Stimulated activated CD4-positive, alpha-beta T cell treated with anti-CD3 and anti-CD28 coated beads, Interleukin-15, amount 100 ng/mL, for 24 hours (primary cell): ENCODE measurements at places on chromosomes 1 and 21.

DNA sequence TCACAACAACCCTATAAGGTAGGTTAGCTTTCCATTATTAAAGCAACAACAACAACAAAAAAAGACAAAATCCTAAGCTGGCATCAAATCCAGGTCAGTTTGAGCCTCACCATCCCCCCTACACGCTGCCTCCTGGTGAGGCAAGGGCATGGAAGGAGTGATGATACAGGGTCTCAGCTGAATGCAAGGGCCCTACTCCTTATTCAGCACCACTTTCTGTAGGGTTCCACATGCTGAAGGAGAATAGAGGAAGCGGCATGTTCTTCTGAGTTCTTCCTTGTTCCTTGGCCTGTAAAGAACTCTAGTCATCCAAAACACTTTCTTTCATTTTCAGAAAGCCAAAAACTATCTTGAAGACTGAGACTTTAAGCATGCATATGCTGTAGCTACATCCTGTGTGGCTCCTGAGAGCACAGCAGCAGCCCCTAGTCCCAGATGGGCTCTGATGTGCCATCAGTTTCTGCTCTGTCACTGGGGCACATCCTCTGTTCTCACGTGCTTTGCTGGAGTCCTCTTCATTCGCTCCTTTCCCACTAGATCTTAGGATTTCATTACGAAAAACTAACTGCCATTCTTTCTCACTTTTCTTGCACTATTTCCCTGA is 6.2 kb downstream of the ILDR2 start:
- DNase-seq: no peak

DNA sequence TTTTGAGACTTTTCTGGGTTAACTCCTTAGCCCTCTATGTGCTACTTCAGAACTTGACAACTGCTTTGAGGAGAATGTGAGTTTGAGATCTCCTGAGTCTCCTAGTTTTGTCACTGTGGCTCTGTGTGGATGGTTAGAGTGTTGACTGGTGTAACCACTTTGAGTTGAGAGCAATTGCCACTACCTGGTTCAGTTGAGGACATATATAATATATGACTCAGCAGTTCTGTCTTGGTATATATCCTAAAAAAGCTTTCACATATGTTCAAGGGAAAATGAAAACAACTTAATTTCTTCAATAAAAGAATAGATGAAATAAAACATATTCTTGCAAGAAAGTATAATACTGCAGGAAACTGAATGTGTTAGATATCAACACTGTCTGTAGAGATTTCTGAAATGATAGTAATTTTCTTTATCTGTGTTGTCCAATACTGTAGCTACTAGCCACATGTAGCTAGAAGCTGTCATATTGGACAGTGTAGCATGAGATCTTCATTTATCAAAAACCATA is 96.7 kb upstream of the QSOX1 start:
- no peak for DNase-seq

- no peak for DNase-seq
These were observed 61.9 kb downstream of the TBCE start for GRCh38 chr1:235429143-235429542.

- no peak for DNase-seq
These were observed 4.5 kb downstream of the ADPRS start for GRCh38 chr1:36093226-36093625.

- no peak for DNase-seq
These were observed 696 bp upstream of the CTBS start for GRCh38 chr1:84574936-84575335.

GRCh38 chr1:31559715-31560114 is 16.6 kb upstream of the TINAGL1 start:
- no peak for DNase-seq

- DNase-seq: no peak
These were observed 264.0 kb downstream of the ADGRL2 start for GRCh38 chr1:82064691-82065090.

DNA sequence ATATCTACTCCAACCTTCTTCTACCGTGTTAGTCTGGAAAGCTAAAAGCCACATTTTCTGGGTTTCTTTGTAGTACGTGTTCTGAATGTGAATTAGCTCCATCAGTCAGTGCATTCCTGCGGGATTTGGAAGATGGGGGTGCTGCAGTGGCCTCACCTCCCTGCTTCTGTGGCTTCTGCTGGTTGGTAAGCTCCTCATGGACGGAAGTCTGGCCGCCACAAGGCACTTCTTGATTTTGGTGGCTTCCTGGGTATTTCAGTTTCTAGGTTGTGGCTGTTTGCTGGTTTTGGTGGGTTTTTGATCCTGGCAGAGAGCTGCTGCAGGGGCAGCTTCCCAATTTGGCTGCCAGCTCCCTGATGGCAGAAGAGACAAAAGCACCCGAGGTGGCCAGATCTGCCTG is 20.9 kb upstream of the TACSTD2 start:
- no peak for DNase-seq

GRCh38 chr1:20921285-20921684 is 134.2 kb upstream of the HP1BP3 start:
- no peak for DNase-seq

- DNase-seq: no peak
These were observed 12.0 kb upstream of the PRDM15 start for GRCh38 chr21:41891132-41891531.

DNA sequence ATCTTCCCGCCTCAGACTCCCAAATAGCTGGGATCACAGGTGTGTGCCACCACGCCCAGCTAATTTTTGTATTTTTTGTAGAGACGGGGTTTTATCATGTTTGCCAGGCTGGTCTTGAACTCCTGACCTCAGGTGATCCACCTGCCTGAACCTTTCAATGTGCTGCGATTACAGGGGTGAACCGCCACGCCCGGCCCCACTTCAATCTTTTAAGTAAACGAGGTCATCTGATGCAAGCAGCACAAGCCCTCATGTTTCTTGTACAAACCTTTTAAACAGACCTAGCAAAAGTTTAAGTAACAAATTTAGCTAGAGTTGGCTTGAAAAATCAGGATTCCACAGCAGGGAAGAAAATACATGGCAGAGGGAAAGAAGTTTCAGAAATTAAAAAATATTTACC is 21.2 kb upstream of the USP1 start:
- DNase-seq: no peak

- DNase-seq: no peak
These were observed 66.7 kb downstream of the SLC45A1 start for GRCh38 chr1:8384577-8384976.

GRCh38 chr1:27504588-27505419 is 14.8 kb upstream of the WASF2 start:
- no peak for DNase-seq

- DNase-seq: no peak
These were observed 2.5 kb upstream of the MYBPH start for GRCh38 chr1:203178083-203178482.

DNA sequence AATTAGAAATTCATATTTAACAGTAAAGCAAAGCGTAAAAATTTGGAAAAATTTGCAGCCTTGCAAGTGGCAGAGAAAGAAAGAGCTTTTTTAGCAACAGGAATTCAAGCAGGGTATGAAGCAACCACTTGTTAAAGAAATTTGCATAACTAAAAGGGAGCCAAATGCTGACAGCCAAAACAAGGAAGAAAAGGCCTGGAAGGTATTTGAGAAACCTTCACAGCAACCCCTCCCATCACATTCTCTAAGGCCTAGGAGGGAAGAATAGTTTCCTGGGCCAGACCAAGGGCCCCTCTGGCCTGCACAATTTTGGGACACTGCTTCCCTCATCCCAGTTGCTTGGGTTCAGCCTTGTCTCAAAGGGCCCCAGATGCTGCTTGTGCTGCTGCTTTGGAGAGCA is 672.4 kb upstream of the TMPRSS15 start:
- no peak for DNase-seq

DNA sequence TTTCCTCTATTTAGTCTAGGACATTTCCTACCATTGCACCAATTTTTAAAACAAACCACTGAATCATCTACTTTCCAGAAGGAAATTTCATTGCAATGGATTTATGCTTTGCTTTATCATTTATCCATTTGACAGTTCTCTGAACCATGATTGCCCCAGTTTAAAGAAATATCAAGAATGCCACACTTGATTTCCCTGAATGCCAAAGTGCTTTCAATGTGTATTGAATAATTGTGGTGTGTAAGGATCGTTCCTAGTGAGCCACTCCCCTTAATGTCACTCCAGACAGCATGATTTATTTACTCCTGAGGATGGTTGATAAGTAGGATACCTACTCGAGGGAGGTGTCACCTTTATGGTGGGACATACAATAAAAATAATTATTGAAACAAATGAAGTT is 169.6 kb downstream of the RYR2 start:
- DNase-seq: no peak

DNA sequence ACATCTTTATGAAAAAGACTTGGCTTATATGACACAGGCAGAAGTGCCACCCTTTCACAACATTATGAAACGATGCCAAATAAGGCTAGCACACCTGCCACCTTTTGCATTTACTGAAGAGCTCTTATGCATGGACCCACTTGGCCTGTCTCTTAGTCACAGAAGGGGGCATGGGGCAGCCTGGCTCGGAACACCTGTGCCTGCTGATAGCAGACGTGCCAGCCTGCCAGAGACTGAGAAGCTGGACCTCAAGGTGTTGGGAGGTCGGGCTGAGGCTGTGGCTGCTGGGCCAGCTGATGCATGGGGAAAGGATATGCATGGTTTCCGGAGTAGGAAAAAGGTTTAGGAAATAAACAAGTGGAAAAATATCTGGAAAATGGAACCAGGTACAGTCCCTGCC is 21.5 kb downstream of the RCAN1 start:
- no peak for DNase-seq

- no peak for DNase-seq
These were observed 19.4 kb downstream of the CLIC6 start for GRCh38 chr21:34688145-34688544.

- no peak for DNase-seq
These were observed 170.1 kb downstream of the SIPA1L2 start for GRCh38 chr1:232459826-232460225.

- no peak for DNase-seq
These were observed 91.5 kb upstream of the TLR5 start for GRCh38 chr1:223234534-223234933.

DNA sequence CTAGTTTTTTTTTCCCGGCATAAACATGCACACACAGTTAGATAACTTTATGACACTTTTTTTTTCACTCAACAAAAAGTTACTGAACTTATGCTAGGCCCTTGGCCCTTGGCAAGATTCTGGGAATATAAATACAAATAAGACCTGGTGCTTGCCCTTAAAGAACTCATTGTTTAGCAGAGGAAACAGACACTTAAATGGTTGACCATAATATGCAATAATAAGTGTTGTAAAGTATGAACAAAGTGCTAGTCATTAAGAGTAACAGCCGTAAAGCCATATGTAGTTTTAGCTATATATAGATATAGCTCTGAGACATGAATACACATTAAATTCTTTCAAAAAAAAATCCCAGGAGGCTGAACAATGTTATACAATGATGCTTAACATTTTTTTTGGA is 198.3 kb downstream of the CYYR1 start:
- no peak for DNase-seq

GRCh38 chr1:161722406-161722805 is 1.1 kb downstream of the FCRLB start:
- DNase-seq: no peak

DNA sequence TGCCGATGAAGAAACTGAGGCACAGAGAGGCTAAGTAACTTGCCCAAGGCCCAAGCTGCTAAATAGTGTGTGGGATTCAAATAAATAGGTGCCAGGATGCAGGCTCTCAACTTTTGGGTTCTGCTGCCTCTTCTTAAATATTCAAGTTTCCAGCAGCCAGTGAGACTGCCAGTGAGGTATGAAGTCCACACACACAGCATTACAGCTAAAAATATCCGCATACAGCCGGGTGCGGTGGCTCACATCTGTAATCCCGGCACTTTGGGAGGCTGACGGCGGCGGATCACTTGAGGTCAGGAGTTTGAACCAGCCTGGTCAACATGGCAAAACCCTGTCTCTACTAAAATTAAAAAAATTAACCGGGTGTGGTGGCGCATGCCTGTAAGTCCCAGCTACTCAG is 78.4 kb upstream of the DIRAS3 start:
- DNase-seq: no peak

DNA sequence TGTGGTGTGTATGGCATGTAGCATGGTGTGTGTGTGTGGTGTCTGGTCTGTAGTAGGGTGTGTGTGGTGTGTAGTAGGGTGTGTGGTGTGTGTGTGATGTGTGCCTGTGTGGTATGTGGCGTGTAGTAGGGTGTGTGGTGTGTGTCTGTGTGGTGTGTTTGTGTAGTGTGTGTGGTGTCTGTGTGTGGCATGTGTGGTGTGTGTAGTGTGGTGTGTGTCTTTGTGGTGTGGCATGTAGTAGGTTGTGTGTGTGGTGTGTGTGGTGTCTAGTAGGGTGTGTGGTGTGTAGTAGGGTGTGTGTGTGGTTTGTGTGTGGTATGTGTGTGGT is 85.5 kb downstream of the SYT2 start:
- no peak for DNase-seq

DNA sequence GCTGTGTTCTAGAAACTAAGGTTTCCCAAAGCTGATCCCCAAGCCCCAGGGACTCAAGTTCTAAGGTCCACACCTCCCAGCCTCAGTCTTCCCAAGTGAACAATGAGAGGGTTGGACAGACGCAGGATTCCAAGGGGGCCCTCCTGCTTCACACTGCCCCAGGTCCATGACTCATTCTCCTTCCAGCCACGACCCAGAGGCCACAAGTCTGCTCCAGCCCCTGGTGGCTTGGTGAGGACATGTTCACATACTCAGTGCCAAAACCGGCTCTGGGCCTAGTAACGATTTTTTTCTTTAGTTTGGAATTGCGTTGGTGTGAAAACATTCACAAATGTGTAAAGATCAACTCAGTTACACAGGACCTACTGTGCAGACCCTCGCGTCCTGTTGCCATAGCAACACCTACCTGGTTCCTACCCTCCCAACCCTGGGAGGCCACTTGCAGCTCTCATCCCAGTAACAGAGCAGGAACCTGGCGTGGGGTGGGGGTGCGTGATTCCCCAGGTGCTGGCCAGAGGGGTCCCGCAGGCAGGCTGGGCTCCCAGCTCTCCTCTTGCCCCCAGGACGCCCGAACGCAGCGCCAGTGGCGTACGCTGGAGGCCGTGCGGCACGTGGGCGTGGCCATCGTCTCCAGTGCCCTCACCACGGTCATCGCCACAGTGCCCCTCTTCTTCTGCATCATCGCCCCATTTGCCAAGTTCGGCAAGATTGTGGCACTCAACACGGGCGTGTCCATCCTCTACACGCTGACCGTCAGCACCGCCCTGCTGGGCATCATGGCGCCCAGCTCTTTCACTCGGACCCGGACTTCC is 57.0 kb downstream of the DISP3 start:
- no peak for DNase-seq

GRCh38 chr1:166020210-166020609 is 146.6 kb downstream of the FAM78B start:
- no peak for DNase-seq

GRCh38 chr1:150022357-150022756 is 11.8 kb upstream of the OTUD7B start:
- no peak for DNase-seq

DNA sequence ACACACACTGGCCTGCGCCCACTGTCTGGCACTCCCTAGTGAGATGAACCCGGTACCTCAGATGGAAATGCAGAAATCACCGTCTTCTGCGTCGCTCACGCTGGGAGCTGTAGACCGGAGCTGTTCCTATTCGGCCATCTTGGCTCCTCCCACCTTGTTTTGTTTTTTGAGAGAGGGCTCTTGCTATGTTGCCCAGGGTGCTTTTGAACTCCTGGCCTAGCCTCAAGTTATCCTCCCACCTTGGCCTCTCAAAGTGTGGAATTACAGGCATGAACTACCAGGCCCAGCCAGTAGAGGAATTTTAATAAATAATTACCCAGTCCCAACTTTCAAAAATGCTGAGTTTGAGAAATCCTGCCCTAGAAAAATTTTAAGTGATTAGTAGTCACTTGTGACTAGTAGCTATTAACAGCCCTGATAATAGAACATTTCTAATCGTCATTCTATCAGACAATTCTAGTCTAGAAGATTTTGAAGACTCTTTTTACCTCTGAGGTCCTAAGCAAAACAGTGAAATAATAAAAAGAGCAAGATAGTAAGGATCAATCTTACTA is 30.9 kb upstream of the SLC35D1 start:
- DNase-seq: no peak
